SK-N-DZ (cell line): ENCODE measurements at places on chromosomes 2 and 18.

- no peak for DNase-seq
Measured at GRCh38 chr2:27854229-27854862, 35.8 kb downstream of the RBKS start.

DNA sequence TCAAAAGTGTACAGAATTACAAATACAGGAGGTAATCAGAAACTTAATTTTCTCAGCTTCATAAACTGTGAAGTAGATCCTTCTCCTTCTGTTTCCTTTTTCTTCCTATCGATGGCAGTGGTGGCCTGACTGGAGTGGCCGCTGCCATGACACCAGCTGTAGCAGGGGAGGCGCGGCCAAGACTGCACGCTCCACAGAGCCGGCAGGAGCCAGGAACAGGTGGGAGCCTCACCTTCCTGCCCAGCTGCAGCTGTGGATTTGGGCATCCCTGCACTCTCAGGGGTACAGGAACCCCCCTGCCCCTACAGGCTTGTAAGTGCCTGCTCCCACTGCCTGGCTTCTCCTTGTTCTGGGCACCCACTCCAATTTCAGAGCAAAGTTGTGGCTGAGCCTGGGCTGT lies 76.1 kb downstream of the EPB41L3 start:
- DNase-seq = no peak

DNA sequence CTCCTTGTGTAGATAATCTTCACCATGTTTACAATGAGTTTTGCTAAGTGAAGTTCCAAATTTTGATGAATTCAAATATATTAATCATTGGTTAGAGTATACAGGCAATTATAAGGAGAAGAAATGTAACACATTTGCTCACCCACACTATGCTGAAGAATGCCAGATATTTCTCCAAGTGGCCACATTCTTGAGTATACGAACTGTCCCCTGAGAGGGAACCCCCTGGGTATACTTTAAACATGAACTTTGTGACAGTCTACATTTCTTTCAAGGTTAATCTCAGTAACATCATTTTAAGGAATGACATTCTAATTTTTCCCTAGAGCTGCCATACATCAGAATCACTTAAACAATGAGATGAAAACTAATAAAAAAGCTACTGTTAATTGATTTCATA lies 39.8 kb upstream of the CDKL4 start:
- DNase-seq = no peak

DNA sequence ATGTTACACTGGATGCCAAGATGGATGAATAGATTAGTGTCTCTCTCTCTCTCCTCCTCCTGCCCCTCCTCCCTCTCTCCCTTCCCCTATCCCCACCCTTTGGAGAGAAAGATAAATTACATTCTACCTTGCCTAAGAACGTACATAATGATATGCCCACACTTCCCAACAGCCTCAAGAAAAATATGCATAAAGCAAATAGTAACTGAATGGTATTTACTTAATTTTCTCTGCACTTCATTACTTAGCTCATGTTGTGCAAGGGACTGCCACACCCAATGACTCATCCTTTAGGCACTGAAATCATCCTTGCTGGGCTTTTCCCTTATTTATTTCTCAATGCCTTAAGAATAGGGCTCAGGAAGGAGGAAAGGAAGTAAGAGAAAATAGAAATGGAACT lies 137.3 kb upstream of the PID1 start:
- no peak for DNase-seq

- DNase-seq = no peak
Measured at GRCh38 chr18:79405019-79405780, 9.5 kb downstream of the NFATC1 start.

- no peak for DNase-seq
Measured at GRCh38 chr2:236293241-236293810, 29.1 kb upstream of the ASB18 start.
